Adrenal gland (tissue), 19 donors: ENCODE measurements at places on chromosomes 11 and 22.

GRCh38 chr11:27916541-27917100, 191.3 kb downstream of the KIF18A start:
- H3K27ac ChIP-seq: no peak overlapping the region
- H3K36me3 ChIP-seq: no peaks in the 10 kb centered on the region
- no peaks in the 10 kb centered on the region for H3K27me3 ChIP-seq
- no peaks in the 10 kb centered on the region for H3K4me1 ChIP-seq
- no peak for DNase-seq
- no peak overlapping the region for H3K4me3 ChIP-seq

DNA sequence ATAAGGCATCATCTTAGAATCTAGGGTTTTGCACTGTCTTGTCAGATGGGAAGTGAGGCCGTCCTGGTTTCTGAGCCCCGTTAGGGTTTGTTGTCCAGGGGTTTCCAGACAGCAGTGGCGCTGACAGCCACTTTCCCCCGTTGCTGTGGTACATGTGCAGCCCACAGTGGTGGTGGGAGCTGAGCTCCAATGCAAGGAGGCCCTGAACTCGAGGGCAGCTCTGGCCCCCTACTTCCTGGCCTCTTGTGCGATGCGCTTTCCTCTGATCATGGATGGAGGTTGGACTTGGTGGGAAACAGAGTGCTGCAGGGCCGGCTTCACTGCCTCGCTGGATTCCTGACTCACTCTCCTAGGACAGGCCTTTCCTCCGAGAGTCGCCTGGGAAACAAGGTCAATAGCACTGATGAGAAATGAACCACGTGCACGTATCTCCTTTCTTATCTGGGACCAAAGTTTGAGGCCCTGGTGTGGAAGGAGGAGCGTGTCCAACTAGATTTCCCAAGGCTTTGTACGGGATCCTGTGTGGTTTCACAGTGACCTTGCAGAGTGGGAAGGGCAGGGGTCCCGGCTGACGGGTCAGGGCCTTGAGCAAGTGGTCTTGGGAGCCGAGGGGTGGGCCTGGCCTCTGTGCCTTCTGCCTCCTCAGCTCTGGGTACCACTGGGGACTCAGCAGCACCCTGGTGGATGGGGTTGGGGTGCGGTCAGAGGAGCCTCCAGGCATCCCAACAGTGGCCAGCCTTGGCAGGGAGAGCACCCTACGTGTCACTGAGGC, 3.7 kb downstream of the PHRF1 start:
- H3K4me3 ChIP-seq: no peak overlapping the region
- no peaks in the 10 kb centered on the region for H3K27me3 ChIP-seq
- peak overlapping the region; percentile 18 for H3K27ac ChIP-seq
- peaks cover 49% of the 10 kb centered on the region for H3K4me1 ChIP-seq
- DNase-seq: peak; percentile 87
- no peaks in the 10 kb centered on the region for H3K36me3 ChIP-seq

- DNase-seq: no peak
- no peaks in the 10 kb centered on the region for H3K36me3 ChIP-seq
- H3K27me3 ChIP-seq: no peaks in the 10 kb centered on the region
Observed at GRCh38 chr11:116030697-116031331, 526.6 kb upstream of the CADM1 start.

GRCh38 chr11:65286686-65287085, 24.9 kb downstream of the POLA2 start:
- H3K4me3 ChIP-seq: no peak overlapping the region
- H3K27me3 ChIP-seq: no peaks in the 10 kb centered on the region
- no peak for DNase-seq
- H3K4me1 ChIP-seq: no peaks in the 10 kb centered on the region
- H3K27ac ChIP-seq: no peak overlapping the region
- H3K36me3 ChIP-seq: peaks cover 9% of the 10 kb centered on the region

DNA sequence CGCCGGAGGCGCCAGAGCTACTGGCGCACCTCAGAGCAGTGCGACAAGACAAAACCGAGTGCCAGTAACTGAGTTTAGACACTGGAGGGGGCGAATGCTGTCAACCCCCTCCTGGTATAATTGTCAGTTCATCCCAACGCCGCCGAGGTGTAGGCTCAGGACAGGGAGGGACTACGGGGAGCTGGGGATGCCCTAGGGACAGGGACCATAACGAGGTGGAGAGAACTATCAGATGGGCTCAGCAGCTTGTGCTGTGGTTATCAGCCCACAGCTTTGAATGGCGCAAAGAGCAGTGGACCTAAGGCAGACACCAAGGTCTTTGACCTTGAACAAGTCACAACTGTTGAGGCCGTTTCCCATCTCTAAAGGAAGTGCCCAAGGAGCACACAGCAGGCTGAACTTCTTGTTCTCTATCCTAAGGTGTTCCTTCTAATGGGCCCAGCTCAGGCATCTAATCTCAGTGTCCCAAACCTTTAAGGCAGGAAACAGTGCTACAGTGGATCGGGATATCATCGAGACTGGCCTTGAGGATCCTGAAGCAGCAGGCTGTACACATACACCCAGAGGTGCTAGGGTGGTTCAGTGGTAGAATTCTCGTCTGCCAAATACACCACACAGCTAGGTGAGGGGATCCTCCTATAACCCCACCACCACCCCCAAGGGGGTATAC, 958 bp upstream of the TUT1 start:
- DNase-seq: no peak
- H3K36me3 ChIP-seq: no peaks in the 10 kb centered on the region
- H3K27me3 ChIP-seq: no peaks in the 10 kb centered on the region
- peak overlapping the region; percentile 84 for H3K27ac ChIP-seq
- H3K4me1 ChIP-seq: peaks cover 26% of the 10 kb centered on the region
